ENCODE measurements at places on chromosomes 6 and 20. TPM values are rescaled to one million over a fixed set of nuclear protein-coding genes. Genes with fewer than 3 reads are reported as not detected.

DNA sequence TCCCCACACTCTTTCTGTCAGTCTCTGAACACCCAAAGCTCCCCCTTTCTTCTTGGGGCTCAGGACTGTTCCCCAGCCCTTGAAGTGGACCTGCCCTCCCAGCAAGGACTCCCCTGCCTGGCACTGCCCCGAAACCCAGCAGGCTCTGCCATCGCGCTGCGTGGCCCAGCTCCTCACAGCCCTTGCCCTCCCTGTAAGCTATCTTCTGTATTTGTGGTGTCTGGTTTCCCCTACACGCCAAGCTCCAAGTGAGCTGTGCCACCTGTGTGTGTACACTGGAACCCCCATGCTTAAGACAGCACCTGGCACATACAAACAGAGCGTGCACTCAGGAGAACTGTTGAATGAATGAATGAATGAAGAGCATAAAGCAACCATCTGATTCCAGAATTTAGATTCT lies 57.7 kb downstream of the TMEM242 start:
- H3K4me3 ChIP-seq = no peak overlapping the region
- H3K4me1 ChIP-seq = peaks cover 15% of the 10 kb centered on the region
- H3K27me3 ChIP-seq = no peaks in the 10 kb centered on the region
- no peak for DNase-seq
- no peak overlapping the region for H3K27ac ChIP-seq

GRCh38 chr6:9208966-9209365 lies 773.6 kb upstream of the SLC35B3 start:
- H3K27ac ChIP-seq = no peak overlapping the region
- H3K36me3 ChIP-seq = no peaks in the 10 kb centered on the region
- no peak for DNase-seq
- H3K4me3 ChIP-seq = no peak overlapping the region
- no peaks in the 10 kb centered on the region for H3K27me3 ChIP-seq

GRCh38 chr6:95815389-95816056 lies 200.3 kb upstream of the FUT9 start:
- H3K4me1 ChIP-seq = no peaks in the 10 kb centered on the region
- H3K27me3 ChIP-seq = no peaks in the 10 kb centered on the region
- no peaks in the 10 kb centered on the region for H3K36me3 ChIP-seq
- no peak for DNase-seq

DNA sequence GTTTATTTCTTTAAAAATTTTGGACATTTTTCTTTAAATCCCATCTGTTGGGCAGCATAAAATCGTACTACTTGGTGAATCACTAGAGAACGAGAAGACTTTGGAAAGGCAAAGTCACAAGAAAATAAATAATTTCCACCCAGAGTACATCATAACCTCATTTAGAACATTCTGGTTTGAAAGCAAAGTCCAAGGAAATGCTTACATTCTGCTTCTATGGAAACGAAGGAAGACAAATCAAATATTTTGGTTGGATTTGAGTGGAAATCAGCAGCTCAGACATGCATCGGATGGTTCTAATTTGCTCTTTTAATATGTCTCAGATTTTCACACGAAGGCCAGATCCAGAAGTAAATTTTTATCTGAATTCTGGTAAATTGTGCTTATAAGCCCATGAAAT lies 60.7 kb upstream of the LTV1 start:
- DNase-seq = no peak
- H3K27me3 ChIP-seq = no peaks in the 10 kb centered on the region
- no peaks in the 10 kb centered on the region for H3K36me3 ChIP-seq
- H3K4me3 ChIP-seq = no peak overlapping the region
- no peaks in the 10 kb centered on the region for H3K4me1 ChIP-seq

DNA sequence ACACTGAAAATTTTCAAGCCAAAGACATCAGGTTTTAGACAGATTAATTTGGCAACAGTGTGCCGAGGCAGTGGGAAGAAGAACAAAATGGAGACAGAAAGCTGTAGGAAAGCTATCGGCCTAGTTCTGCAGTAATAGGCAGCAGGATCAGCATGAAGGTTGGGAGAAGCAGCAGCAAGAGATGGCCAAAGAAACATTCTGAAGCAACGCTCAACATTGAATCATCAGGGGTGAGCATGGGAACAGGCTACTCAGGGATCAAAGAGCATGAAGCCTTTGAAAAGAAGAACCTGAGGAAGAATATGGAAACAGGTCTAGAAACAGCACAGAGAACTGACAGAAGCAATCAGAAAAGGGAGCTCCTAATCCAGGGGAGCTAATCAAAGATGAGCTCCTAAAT lies 7.1 kb upstream of the DST start:
- H3K27ac ChIP-seq = peak overlapping the region; percentile 12
- no peaks in the 10 kb centered on the region for H3K36me3 ChIP-seq
- H3K27me3 ChIP-seq = no peaks in the 10 kb centered on the region
- no peak overlapping the region for H3K4me3 ChIP-seq
- H3K4me1 ChIP-seq = peaks cover 48% of the 10 kb centered on the region

DNA sequence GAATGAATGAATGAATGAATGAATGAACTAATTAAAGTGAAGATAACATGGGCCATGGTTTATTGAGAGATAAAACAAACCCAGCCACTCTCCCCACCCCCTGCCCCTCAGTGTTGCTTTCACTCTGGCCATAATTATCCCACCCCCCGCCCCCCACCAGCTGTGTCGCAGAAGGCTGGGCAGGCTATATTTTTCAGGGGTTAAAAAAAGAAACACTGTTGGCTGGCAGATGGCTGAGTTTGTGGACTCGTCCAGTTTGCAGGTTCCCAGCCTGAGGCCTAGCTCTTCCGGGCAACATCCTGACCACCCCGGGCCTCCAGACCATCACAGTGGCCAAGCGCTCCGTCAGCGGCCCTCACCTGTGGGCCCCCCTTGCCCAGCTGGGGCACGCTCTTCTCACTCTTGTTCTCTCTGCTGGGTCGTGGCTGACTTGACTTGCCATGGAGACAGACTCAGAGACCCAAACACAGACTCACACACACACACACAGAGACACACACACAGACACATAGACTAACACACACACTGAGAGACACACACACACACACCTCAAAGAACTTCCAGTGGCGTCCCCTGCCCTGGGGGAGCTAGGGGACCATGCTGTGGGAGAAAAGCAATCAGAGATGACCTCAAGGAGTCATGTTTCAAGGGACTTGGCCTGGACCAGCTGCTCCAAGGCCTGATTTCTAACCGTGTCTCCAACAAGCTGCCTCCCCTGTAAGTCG lies 2.2 kb upstream of the GRM4 start:
- no peaks in the 10 kb centered on the region for H3K36me3 ChIP-seq
- H3K27ac ChIP-seq = no peak overlapping the region
- H3K27me3 ChIP-seq = peaks cover 3% of the 10 kb centered on the region

The SRC gene
- 48.6 TPM for total RNA-seq

DNA sequence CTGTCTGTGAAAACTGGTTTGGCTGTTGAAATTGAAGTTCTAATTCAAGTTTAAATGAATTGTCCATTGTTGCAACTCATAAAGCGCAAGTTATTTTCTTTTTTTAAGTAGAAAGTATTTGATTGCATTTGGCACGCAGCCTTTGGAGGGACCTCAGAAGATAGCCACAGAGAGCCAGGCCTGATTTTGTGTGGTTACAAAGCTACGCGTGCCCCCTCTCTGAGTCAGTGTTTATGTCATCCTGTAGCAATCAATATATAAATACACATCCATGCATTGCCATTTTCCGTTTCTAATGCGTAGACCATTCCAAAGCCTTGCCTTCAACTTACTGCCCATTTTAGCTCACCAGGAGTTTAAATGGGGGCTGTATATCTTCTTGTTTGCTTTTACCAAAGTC lies 173.2 kb downstream of the TMEM242 start:
- no peaks in the 10 kb centered on the region for H3K27me3 ChIP-seq
- H3K4me3 ChIP-seq = no peak overlapping the region
- no peak overlapping the region for H3K27ac ChIP-seq
- no peaks in the 10 kb centered on the region for H3K36me3 ChIP-seq
- H3K4me1 ChIP-seq = peaks cover 31% of the 10 kb centered on the region
- DNase-seq = no peak

GRCh38 chr20:46099491-46100287 lies 9.9 kb upstream of the NCOA5 start:
- H3K27ac ChIP-seq = no peak overlapping the region
- no peak for DNase-seq
- H3K4me1 ChIP-seq = peaks cover 8% of the 10 kb centered on the region

- H3K36me3 ChIP-seq = no peaks in the 10 kb centered on the region
- H3K4me1 ChIP-seq = no peaks in the 10 kb centered on the region
- no peaks in the 10 kb centered on the region for H3K27me3 ChIP-seq
- no peak overlapping the region for H3K4me3 ChIP-seq
- no peak for DNase-seq
- no peak overlapping the region for H3K27ac ChIP-seq
Observed at GRCh38 chr6:46299253-46299652, 128.5 kb upstream of the ENPP5 start.

- no peaks in the 10 kb centered on the region for H3K27me3 ChIP-seq
- no peaks in the 10 kb centered on the region for H3K4me1 ChIP-seq
- no peak overlapping the region for H3K4me3 ChIP-seq
Observed at GRCh38 chr6:127784468-127784867, 116.4 kb downstream of the THEMIS start.

DNA sequence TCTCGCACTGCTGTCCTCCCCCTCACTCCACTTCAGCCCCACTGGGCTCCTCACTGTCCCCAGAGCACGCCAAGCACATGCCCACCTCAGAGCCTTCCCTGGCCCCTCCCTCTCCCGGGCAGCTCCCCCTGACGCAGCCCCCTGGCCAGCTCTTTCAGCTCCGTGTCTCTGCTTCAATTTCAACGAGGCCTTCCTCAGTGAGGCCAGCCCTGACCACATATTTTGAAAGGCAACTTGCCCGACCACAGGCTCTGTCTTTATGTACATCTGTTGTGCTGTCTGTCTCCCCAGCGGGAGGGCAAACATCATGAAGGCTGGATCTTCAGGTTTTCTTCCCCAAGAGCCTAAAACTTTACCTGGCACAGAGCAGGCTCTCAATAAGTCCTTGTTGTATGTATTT lies 44.6 kb downstream of the JPH2 start:
- no peak overlapping the region for H3K27ac ChIP-seq
- H3K4me3 ChIP-seq = no peak overlapping the region
- no peaks in the 10 kb centered on the region for H3K36me3 ChIP-seq
- H3K27me3 ChIP-seq = no peaks in the 10 kb centered on the region

The MYH7B gene
- total RNA-seq = under 0.01 TPM

GRCh38 chr20:805713-806112 lies 27.8 kb upstream of the FAM110A start:
- H3K4me3 ChIP-seq = no peak overlapping the region
- no peak for DNase-seq
- no peaks in the 10 kb centered on the region for H3K36me3 ChIP-seq
- no peak overlapping the region for H3K27ac ChIP-seq
- H3K27me3 ChIP-seq = no peaks in the 10 kb centered on the region

All from vagina (tissue), 2 donors.